ENCODE measurements at places on chromosomes 1 and 21.
A peak's percentile ranks its signal among the peaks of the same experiment; 100 is the strongest.

- no peak for DNase-seq
These were observed 35.7 kb upstream of the LIN9 start for GRCh38 chr1:226344441-226345259.

GRCh38 chr1:153532769-153533599 is 2.8 kb downstream of the S100A6 start:
- DNase-seq = peak; percentile 85

GRCh38 chr1:14392859-14393365 is 205.6 kb upstream of the KAZN start:
- DNase-seq = no peak

DNA sequence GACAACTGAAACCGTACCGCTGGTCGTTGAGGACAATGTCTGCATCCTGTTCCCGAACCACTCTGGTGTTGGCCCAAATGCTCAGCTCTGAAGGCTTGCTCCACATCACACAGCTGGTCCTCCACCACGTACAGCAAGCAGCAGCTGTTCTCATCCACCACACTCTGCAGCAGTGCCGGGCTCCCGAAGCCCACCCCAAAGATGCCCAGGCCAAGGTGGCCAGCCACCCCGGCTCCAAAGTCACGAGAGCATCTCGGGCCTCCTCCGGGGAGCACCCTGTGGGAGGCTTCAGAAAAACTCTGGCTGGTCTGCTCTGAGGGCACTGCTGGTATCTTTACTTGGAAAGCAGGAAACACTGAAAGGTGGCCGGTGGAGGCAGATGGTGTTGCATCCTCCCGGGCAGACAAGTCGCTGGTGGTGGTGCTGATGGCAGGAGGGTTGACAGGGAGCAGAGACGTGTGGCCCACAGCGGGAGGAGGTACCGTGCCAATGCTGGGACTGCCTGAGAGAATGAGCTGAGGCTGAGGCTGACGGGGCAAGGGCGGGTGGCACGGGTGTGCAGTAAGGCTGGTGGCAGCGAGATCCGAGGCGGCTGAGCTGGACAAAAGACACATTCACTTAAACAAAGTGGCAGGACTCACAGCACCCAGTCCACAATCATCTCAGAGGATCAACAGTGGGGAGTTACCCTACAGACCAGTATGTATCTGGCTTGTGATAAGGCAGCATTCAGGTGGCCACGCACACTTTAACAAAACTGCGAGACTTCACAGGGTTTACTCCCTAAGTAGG is 6.5 kb upstream of the CCDC27 start:
- DNase-seq = no peak

- no peak for DNase-seq
These were observed 18.0 kb downstream of the BMP8A start for GRCh38 chr1:39509360-39510009.

- DNase-seq = no peak
These were observed 595 bp downstream of the AK2 start for GRCh38 chr1:33036051-33036525.

DNA sequence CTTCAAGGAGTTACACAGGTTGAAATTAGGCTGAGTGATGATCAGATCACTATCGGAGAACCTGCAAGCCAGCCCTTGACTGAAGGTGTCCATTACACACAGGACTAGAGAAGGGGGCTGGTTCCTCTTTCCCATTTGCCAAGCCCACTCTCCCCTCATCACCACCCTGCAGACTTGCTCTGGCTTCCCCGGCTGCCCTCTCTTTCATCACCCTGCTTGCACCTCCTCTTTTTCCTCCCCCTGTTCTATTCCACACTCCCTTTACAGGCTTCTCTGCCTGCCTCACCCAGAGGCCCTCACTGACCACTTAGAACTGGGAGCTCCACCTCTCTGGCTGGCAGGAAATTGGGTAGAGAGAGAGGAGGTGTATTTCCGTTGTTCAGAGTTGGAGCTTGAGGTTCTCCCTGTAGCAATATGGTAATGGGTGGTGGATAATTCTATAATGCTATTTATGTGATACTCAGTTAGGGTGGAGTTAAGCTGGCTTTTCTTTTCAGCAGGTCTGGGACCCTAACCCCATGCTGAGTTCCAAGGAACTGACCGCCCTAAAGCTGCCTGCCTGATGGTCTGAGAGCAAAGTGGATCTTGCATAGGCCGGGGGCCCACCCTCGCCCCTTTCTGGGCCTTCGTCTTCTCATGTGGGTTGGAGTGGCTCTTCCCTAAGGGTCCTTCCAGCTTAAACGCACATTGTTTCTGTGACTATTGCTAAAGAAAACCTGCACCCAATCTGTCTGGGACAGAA is 111.8 kb upstream of the ADAR start:
- DNase-seq = no peak

DNA sequence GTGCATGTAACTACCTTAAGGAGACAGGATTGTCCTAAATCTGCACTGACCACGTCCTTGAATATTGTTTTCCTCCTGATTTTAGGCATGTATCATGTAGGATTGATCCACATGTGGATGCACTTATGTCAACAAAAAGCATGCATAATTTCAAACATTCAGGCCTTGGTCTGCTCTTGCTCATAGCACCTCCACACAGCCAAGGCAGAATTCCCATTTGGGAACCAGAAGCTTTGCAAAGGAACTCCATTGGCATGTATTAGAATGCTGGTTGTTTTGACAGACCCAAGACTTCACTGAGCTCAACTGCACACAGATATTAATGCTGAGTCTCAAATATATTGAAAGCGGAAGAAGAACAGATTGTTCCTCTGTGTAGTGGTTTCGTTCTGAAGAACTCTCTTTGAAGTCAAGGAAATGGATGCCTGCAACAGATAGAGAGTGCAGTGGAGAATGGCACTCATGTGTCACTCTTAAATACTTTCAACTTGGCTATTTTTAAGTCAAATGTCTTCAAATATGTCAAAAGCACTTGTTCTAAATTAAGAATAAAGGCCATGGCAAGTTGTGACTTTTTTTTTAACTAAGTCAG is 387.6 kb downstream of the LTN1 start:
- DNase-seq = no peak

- no peak for DNase-seq
These were observed 21.6 kb downstream of the RPS27 start for GRCh38 chr1:154012129-154012528.

- no peak for DNase-seq
These were observed 67.4 kb upstream of the PLA2G4A start for GRCh38 chr1:186761358-186761757.

GRCh38 chr1:2812136-2812535 is 10.6 kb upstream of the TTC34 start:
- no peak for DNase-seq

- DNase-seq = no peak
These were observed 152.7 kb upstream of the COL6A1 start for GRCh38 chr21:45828580-45829570.

DNA sequence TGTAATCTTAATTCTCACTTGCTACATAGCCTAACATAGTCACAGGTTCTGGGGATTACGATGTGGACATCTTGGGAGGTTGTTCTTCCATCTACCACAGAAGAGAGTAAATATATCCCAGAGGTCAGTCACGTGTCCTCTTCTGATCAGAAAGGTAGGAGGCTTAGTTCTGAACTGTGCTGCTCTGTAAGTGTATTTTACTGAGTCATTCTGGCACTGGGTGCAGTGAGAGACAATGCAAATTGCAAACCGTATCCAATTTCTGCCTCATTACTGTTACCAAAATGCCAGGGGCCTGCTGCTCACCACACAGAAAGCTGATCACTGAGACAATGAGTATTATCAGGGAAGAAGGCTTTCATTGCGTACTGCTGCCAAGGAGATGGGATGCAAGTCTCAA is 104.0 kb downstream of the GABPA start:
- DNase-seq = no peak

- DNase-seq = no peak
These were observed 13.2 kb downstream of the SETD4 start for GRCh38 chr21:36047139-36047538.

GRCh38 chr1:36715797-36716196 is 233.1 kb upstream of the CSF3R start:
- DNase-seq = no peak

DNA sequence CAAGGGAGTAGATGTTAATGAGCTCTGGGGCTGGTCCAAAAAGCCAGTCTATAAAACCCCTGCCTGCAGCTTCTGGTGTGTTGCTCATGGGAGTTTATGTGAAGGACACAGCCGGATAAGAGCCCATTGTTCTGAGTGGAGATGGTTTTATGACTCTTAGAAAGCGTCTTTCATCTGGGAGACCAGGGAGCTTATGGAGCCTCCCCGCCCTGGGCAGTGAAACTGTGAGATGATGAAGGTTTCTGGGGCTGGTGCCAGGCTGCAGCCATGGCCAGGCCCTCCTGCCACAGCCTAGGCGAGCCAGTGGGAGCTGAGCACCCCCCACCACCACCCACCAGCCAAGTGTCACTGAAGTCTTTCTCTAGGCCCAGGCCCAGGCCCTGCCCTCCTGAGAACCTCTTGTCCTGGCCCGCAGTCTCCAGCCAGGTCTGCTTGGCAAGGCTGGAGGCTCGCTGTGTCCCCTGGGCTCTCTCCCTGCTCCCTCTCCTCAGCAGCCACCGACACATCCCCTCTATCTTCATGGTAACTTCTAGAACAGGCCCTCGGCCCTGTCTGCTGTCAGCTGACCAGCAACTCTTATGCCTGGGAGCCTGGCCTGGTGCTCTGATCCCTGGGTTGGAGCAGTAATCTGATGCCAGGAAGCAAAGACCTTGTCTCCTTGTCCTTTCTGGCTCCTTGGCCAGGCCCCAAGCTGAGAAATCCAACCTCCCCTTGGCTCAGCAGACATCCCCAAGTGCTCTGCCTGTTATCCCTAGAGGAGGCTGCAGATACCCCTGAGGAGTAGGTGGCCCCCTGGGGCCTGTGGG is 7.6 kb upstream of the ARHGEF10L start:
- no peak for DNase-seq

GRCh38 chr1:178353524-178353923 is 143.2 kb downstream of the CLEC20A start:
- no peak for DNase-seq

DNA sequence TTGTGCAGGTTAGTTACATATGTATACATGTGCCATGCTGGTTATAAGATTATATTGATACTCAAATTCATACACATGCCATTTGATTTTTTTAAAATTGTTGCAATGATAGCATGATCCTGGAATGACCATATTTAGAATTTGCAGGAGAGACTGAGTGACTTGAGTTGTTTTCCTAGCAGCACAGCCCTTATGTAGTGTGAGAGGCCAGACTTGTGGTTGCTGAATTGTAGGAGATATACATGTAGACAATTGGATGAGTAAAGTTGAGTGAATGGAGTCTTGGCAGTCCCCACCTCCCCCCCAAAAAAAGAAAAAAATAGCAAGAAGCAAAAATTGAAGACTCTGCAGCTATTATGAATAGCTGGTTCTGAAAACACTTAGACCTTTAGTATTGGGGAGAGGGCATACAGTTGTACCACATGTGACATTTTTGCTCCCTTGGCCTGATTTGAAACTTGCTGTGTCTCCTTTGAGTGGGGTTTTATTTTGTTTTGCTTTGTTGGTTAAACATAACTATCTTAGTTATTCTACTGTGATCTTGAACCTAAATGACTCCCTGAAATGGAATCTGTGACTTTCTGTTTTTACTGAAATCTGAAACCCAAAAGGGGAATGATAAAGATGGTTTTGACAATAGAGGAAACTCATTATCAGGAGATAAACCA is 280.3 kb downstream of the HMCN1 start:
- no peak for DNase-seq

DNA sequence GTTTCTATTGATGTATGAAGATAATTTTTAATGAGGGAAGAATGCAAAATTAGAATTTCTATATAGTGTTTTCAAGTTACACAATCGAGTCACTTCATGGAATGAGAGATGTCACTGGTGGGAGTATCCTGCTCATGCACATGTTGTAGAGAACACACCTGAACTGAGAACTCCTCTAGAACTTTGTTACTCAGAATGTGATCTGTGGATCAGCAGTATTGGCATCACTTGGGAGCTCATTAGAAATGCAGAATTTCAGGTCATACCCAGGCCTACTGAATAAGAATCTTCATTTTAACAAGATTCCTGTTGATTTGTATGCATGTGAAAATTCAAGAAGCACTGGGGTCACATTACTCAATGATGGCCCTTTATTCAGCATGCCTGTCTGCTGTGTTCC is 28.8 kb downstream of the ZNF326 start:
- DNase-seq = no peak

DNA sequence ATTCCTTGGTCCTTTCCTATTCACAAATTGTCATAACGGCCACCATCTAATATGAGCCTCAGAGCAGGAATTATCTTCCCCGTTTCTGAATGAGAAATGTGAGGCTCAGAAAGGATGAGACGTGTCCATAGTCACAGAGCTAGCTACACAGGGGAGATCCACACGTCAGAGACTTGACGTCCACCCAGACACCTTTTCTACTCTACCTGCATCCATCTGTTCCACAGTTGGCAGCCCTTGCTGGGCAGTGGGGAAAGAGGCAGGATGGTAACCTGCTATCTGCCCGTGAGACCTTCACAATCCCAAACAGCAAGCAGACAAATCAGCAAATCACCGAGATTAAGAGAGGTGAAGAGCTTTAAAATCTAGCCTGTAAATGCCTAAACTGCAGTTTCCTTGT is 8.4 kb downstream of the RIMS3 start:
- no peak for DNase-seq

DNA sequence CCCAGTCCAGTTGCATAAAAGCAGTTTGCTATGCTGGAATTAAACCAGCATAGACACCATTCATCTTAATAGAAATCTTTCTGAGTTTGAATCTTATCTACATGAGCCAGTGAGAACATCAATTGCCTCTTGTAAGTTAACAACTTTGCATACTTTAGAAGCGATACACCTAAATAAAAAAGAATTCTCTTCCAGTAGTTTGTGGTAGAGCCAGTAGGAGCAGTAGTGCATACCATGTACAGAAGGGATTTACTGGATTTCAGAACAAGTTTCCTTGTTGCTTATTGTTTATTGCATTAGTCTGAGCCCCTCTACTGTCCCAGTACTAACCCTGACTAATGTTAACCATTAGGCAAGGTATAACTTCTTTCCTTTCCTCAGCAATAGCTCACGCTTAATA is 313.1 kb downstream of the TGFB2 start:
- DNase-seq = no peak

- peak; percentile 58 for DNase-seq
These were observed 82.0 kb upstream of the ROR1 start for GRCh38 chr1:63691701-63692425.

GRCh38 chr1:232812560-232812959 is 7.3 kb downstream of the MAP10 start:
- no peak for DNase-seq

- no peak for DNase-seq
These were observed 18.9 kb upstream of the BTG2 start for GRCh38 chr1:203286161-203286984.

- DNase-seq = no peak
These were observed 100.6 kb upstream of the VAMP3 start for GRCh38 chr1:7670334-7671145.

DNA sequence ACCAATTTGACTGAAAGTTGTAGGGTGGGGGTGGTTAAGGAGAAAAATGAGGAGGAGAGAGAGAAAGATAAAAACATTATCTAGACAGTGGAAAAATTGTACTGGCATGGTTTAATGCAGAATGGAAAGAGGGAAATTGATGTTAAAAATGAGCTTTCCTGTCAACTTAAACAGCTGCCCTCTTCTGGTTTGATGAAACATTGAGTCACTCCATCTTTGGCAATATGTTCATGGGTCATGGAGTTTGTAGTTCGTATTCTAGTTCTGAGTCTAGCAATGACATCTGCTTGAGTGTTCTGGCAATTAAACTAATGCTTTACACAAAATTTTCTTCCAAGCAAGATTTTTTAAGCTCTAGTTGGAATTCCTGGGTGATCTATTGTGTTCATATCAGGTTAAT is 9.6 kb downstream of the ZNF648 start:
- no peak for DNase-seq

GRCh38 chr1:111593403-111594305 is 25.9 kb upstream of the RAP1A start:
- no peak for DNase-seq
